ENCODE measurements at places on chromosomes 3 and 15. TPM values are rescaled to one million over a fixed set of nuclear protein-coding genes. Genes with fewer than 3 reads are reported as not detected.

- H3K4me1 ChIP-seq: peaks cover 16% of the 10 kb centered on the region
- H3K4me3 ChIP-seq: no peak overlapping the region
- peak; percentile 32 for DNase-seq
- H3K27ac ChIP-seq: no peak overlapping the region
- H3K36me3 ChIP-seq: no peaks in the 10 kb centered on the region
Observed at GRCh38 chr3:193869221-193870201, 266.4 kb upstream of the HES1 start.

DNA sequence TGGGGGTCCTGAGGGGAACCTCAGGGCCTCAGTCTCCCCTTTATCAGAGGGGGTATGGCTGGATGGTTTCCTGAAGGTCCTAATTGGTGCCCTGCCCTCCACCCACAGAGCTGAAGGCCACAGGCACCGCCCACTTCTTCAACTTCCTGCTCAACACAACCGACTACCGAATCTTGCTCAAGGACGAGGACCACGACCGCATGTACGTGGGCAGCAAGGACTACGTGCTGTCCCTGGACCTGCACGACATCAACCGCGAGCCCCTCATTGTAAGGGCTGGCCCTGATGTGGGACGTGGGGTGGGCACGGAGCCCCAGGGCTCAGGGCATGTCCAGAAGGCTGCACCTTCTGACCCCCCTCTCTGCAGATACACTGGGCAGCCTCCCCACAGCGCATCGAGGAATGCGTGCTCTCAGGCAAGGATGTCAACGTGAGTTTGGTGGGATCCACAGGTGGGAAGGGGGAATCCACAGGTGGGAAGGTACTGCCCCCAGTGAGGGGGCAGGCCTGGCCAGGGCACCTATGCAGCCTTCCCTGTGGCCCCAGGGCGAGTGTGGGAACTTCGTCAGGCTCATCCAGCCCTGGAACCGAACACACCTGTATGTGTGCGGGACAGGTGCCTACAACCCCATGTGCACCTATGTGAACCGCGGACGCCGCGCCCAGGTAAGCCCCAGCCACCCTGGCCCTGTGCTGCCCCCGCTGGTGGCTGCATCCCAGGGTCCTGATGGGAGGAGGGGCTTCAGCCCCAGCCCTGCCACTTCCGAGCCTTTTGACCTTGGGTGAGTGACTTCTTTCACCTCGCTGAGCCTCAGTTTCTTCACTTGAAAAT lies 17.5 kb upstream of the GNAT1 start:
- H3K27ac ChIP-seq: no peak overlapping the region
- DNase-seq: no peak
- no peaks in the 10 kb centered on the region for H3K27me3 ChIP-seq

BNC1 gene
- total RNA-seq: not detected

DNA sequence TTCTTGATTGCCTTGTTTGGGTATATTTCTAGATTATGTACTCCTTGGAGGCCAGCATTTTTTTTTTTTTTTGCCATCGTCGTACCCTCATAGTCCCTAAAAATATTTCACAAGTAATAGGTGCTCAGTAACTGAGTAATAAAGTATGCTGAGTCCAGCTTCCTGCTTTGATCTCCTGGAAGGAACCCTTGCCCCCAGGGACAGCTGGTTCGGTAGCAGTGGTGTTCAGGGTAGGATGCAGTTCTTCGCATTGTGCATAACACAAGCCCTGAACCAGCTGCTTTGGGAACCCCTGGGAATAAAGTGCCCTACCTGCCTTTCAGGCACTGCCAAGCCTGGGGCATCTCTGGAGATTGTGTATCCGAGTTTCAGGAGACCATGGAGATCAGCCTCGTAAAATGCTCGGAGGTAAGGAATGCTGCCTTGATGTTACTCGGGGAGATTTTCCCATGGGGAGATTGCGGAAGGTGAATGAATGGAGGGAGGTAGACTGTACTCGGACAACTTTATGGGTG lies 7.6 kb downstream of the MYZAP start:
- H3K4me3 ChIP-seq: no peak overlapping the region
- H3K36me3 ChIP-seq: no peaks in the 10 kb centered on the region
- H3K27me3 ChIP-seq: peaks cover 19% of the 10 kb centered on the region

DNA sequence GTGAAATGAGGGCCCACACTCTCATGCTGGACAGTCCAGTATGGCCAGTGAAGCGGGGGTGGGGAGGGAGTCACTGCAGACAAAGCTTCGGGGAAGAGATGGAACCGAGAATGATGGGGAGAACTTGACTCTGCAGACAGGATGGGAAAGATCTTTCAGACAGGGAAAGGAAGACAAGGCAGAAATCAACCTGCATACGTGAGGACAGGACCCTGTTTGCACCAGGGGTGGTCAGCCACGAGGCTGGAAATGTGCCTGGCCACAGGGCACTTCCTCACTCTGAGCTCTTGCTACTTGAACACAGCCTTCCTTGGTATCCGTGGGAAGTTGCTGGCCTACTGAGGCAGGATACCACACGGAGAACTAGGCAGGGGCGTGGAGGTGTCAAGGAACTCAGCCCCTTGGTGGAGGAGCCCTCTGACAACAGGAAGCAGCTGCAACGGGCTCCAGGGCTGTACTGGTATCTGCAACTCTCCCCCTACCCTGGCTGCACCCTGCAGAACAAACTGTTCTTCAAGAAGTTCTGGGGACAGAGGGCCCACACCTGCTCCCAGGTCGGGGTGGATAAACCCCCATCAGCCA lies 9.3 kb upstream of the SRP14 start:
- H3K4me3 ChIP-seq: peak overlapping the region; percentile 9
- H3K36me3 ChIP-seq: peaks cover 18% of the 10 kb centered on the region

- no peak for DNase-seq
- H3K27me3 ChIP-seq: peaks cover 13% of the 10 kb centered on the region
- no peak overlapping the region for H3K4me3 ChIP-seq
- no peak overlapping the region for H3K27ac ChIP-seq
Observed at GRCh38 chr3:14329116-14329830, 73.1 kb upstream of the SLC6A6 start.

CCDC33 gene
- not detected for total RNA-seq

DNA sequence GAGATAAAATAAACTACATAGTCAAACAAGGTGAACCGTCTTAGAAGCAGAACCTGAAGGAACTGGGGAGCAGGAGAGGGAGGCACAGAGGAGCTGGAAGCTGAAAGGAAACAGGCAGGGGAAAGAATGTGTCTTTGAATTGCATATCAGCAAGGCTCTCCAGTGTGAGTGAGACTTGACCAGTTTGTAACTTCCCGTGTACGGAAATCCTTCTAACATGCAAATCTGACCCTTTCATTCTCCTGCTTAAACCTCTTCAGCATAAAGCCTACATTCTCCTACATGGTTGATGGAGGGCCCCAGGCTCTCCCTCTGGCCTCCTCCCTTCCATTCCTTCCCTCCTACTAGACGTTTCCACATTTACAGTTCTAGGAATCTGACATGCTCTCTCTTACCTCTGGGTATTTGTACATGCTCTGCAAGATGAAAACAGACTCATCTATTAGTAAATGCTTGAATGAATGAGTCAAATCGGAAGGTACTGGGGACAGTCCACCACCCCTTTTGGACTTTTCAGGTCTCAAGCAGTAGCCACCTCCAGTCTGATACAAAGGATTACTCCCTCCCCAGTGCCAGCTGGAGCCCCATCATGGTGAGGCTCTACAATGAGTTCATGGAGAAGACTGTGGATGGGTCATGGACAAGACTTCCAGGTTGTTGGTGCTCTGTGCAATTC lies 6.1 kb upstream of the SLC25A38 start:
- no peak for DNase-seq
- no peak overlapping the region for H3K27ac ChIP-seq
- H3K27me3 ChIP-seq: peaks cover 2% of the 10 kb centered on the region
- H3K4me1 ChIP-seq: peaks cover 7% of the 10 kb centered on the region
- H3K36me3 ChIP-seq: no peaks in the 10 kb centered on the region

GRCh38 chr3:150184426-150185071 lies 213.9 kb upstream of the PFN2 start:
- H3K27me3 ChIP-seq: peaks cover 18% of the 10 kb centered on the region
- no peak overlapping the region for H3K27ac ChIP-seq
- no peak overlapping the region for H3K4me3 ChIP-seq
- DNase-seq: no peak
- H3K4me1 ChIP-seq: no peaks in the 10 kb centered on the region

- peaks cover 9% of the 10 kb centered on the region for H3K4me1 ChIP-seq
- no peak for DNase-seq
- H3K36me3 ChIP-seq: no peaks in the 10 kb centered on the region
- no peaks in the 10 kb centered on the region for H3K27me3 ChIP-seq
- no peak overlapping the region for H3K4me3 ChIP-seq
Observed at GRCh38 chr3:126784254-126784653, 80.2 kb downstream of the CHCHD6 start.

GRCh38 chr15:93583552-93583951 lies 494.5 kb upstream of the RGMA start:
- no peaks in the 10 kb centered on the region for H3K36me3 ChIP-seq
- no peaks in the 10 kb centered on the region for H3K27me3 ChIP-seq
- H3K27ac ChIP-seq: no peak overlapping the region
- no peak overlapping the region for H3K4me3 ChIP-seq

DNA sequence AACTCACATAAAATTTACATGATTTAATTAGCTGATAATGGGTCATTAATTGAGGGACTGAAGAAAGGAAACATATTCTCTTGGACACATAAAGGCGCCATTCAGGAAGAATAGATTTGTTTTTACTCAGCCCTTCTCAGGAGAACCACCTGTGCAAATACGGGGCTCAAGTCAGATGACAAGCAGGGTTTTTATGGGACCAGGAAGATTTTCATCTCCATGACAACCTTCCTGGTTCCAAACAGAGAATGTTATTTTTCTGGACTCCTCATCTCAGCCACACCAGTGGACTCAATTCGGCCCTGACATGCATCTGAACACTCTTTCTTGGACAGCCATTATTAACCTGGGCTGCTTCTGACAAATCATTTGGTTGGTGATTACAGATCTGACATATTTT lies 120.5 kb downstream of the PDZRN3 start:
- H3K36me3 ChIP-seq: no peaks in the 10 kb centered on the region
- no peaks in the 10 kb centered on the region for H3K4me1 ChIP-seq
- DNase-seq: no peak
- no peak overlapping the region for H3K27ac ChIP-seq
- no peak overlapping the region for H3K4me3 ChIP-seq
- H3K27me3 ChIP-seq: peaks cover 2% of the 10 kb centered on the region

DNA sequence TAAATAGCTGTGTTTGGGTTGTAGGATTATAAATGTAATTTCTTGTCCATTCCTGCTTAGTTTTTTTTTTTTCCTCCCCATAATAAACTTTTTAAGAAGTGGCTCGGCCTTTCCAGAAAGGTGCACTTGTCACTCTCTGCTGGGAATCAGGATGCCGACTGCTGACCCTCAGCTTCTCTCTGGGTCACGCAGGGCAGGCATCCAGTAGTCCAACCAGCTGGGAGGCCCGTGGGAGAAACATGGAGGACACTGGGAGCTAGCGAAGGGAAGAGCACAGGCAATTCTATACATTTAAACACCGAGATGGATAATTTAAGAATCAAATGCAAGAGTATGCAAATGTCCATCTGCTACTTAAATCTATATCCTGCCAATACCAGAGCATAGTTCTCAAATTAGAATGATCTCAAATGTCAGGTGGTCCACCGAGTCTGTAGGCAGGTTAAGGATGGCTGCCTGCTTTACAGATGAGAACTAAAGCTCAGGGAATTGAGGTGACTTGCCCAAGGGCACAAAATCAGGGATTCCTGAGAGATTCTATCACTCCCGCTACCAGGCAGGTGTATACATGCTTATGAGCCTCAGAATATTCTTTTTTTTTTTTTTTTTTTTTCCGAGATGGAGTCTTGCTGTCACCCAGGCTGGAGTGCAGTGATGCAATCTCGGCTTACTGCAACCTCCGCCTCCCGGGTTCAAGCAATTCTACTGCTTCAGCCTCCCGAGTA lies 64.5 kb downstream of the DAPK2 start:
- DNase-seq: no peak
- no peaks in the 10 kb centered on the region for H3K4me1 ChIP-seq
- no peak overlapping the region for H3K4me3 ChIP-seq
- H3K36me3 ChIP-seq: no peaks in the 10 kb centered on the region
- no peak overlapping the region for H3K27ac ChIP-seq

DNA sequence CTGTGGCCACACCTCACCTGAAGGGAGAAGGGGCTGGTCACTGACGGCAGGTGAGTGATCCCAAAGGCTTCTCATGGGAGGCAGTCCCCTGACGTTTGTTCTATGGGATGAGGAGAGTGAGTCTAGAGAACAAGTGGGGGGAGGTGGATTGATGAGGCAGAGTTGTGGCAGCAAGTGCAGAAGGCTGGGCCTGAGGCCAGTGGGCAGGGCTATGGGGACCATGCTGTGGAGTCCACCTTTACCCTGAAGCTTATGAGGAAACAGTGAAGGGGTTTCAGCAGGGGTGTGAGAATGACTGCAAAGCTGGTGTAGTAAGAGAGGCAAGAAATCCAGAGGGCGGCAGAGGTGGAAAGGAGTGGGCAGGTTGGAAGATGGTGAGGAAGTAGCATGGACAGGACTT lies 96.9 kb upstream of the PFN2 start:
- DNase-seq: no peak
- H3K27ac ChIP-seq: no peak overlapping the region
- no peaks in the 10 kb centered on the region for H3K4me1 ChIP-seq
- no peaks in the 10 kb centered on the region for H3K36me3 ChIP-seq

- H3K27ac ChIP-seq: no peak overlapping the region
- no peaks in the 10 kb centered on the region for H3K36me3 ChIP-seq
- no peaks in the 10 kb centered on the region for H3K27me3 ChIP-seq
- no peaks in the 10 kb centered on the region for H3K4me1 ChIP-seq
- no peak for DNase-seq
Observed at GRCh38 chr3:178805741-178806140, 265.9 kb downstream of the ZMAT3 start.

Measured in activated CD8-positive, alpha-beta T cell treated with anti-CD3 and anti-CD28 coated beads, Interleukin-2, amount 10 ng/mL, durations not matched to agents 7 days and 5 days (primary cell).